Tibial artery (tissue), 4 donors: ENCODE measurements at places on chromosomes 6 and 20.
A peak's percentile ranks its signal among the peaks of the same experiment; 100 is the strongest.

DNA sequence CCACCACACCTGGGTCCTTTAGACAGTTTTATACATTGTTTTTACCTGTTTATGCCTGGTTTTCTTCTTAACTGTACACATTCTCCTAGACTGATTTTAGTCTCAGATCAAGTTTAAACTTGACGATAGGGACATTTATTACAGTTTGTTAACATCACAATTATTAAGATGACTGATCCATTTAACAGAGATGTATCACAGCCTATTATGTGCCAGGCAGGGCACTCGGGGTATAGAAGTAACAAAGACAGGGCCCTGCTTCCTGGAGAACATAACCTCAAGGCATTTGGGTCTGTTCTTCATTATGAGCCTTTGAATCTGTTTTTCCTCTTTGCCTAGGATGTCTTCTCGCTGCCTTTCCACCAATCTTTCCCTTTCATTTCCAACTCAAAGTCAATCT is 380.5 kb downstream of the ESR1 start:
- DNase-seq, result no peak
- no peaks in the 10 kb centered on the region for H3K27me3 ChIP-seq
- H3K36me3 ChIP-seq, result peaks cover 24% of the 10 kb centered on the region

GRCh38 chr6:451336-451735 is 59.8 kb downstream of the IRF4 start:
- H3K4me1 ChIP-seq, result no peaks in the 10 kb centered on the region
- H3K4me3 ChIP-seq, result no peak overlapping the region
- peaks cover 15% of the 10 kb centered on the region for H3K27me3 ChIP-seq
- H3K27ac ChIP-seq, result no peak overlapping the region
- H3K36me3 ChIP-seq, result no peaks in the 10 kb centered on the region

DNA sequence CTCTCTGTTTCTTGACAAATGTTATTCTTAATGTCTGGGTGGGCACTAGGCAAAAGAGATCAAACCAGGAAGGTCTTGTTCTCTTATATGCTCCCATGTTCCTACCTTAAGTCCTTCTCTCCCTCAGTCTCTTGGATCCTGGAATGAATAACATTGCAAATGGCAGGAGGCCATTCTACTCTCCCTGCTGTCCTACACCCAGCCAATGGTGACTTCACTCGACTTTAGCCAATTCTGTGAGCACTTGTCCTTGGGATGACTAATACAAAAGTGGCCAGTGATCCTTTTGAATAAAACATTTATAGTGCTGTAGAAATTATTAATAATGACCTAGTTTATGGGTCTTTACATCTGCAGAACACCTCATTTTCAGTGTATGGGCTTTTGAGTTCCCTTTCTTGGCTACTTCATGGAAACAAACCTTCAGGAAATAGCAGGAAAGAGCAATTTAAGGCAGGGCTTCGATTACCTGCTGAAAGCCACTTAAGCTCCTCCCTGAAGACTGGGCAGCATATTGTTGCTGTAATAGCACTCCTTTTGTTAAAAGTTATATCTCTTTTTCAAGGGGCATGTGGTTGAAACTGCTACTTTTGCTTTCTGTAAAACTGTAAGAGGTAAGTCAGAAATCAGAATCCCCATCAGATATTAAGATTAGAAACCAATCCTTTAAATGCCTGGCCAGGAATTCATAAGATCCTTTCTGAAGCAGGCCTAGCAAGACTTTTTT is 10.5 kb downstream of the OTOR start:
- H3K4me1 ChIP-seq, result no peaks in the 10 kb centered on the region
- DNase-seq, result no peak
- no peak overlapping the region for H3K27ac ChIP-seq
- H3K27me3 ChIP-seq, result peaks cover 4% of the 10 kb centered on the region
- H3K4me3 ChIP-seq, result no peak overlapping the region
- H3K36me3 ChIP-seq, result no peaks in the 10 kb centered on the region

GRCh38 chr20:44019638-44020335 is 105.1 kb downstream of the TOX2 start:
- no peak for DNase-seq
- H3K36me3 ChIP-seq, result no peaks in the 10 kb centered on the region
- H3K27me3 ChIP-seq, result peaks cover under 1% of the 10 kb centered on the region
- peaks cover 3% of the 10 kb centered on the region for H3K4me1 ChIP-seq
- H3K4me3 ChIP-seq, result no peak overlapping the region

- no peak overlapping the region for H3K27ac ChIP-seq
- H3K27me3 ChIP-seq, result no peaks in the 10 kb centered on the region
- DNase-seq, result no peak
- no peaks in the 10 kb centered on the region for H3K36me3 ChIP-seq
- H3K4me1 ChIP-seq, result no peaks in the 10 kb centered on the region
These were observed 229.2 kb upstream of the SUPT3H start for GRCh38 chr6:45606831-45607400.

DNA sequence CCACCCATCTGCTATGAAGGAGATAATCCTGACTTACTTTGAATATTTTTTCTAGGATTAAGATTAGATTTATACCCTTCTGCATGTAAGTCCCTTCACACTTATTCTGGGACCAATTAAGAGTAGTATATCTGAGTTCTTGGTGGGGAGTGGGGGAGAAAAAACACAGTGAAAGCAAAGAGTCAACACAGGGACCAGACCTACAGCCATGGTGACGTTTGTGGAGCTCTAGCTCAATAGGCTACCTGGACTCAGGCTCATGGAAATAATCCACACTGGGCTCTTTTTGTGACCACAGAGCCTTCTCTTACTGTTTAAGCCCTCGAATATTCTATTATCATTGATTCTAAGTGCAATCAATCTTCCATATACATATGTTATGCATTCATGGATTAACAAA is 491.4 kb downstream of the LMBRD1 start:
- H3K4me3 ChIP-seq, result no peak overlapping the region
- H3K27ac ChIP-seq, result no peak overlapping the region
- H3K27me3 ChIP-seq, result no peaks in the 10 kb centered on the region
- no peaks in the 10 kb centered on the region for H3K36me3 ChIP-seq

DNA sequence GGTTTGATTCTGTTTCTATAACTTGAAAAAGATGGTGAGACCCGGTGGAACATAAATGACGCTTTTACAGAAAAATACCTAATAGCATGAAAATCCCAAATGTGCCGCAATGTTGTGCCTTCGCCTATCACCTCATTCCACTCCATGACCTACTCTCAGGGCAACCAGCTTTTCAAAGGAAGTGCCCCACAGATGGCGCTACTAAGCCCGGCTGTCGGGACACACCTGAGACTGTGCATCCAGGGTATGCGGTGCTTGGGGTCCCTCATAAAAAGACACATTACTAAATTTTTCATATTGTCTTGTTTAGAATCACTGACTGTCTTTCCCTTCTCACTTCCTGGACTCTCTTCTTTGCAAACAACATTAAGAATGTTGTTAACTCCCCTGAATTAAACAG is 145.5 kb upstream of the RPS6KA2 start:
- H3K27ac ChIP-seq, result no peak overlapping the region
- no peak overlapping the region for H3K4me3 ChIP-seq
- no peaks in the 10 kb centered on the region for H3K4me1 ChIP-seq
- DNase-seq, result no peak
- peaks cover 9% of the 10 kb centered on the region for H3K27me3 ChIP-seq
- H3K36me3 ChIP-seq, result no peaks in the 10 kb centered on the region

DNA sequence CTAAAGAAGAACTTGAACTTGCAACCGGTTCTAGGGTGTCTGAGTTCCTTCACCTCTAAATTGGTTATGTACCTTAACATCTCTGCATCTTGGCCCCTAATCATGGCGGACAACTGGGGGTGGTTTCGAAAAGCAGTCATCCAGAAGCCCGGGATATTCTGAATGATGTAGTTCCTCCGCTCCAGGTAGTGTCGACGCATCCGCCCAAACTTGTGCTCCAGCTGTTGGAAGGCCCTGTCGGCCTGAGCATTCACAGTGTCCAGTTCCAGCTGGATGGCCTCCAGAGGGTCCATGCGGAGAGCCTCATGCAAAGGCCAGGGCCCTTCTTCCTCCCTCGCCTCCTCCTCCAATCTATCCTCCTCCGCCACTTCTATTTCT is 887 bp downstream of the TSPYL1 start:
- peak overlapping the region; percentile 99 for H3K27ac ChIP-seq
- peak overlapping the region; percentile 85 for H3K4me3 ChIP-seq
- no peaks in the 10 kb centered on the region for H3K27me3 ChIP-seq
- peaks cover 5% of the 10 kb centered on the region for H3K36me3 ChIP-seq
- DNase-seq, result peak; percentile 51
- peaks cover 21% of the 10 kb centered on the region for H3K4me1 ChIP-seq

DNA sequence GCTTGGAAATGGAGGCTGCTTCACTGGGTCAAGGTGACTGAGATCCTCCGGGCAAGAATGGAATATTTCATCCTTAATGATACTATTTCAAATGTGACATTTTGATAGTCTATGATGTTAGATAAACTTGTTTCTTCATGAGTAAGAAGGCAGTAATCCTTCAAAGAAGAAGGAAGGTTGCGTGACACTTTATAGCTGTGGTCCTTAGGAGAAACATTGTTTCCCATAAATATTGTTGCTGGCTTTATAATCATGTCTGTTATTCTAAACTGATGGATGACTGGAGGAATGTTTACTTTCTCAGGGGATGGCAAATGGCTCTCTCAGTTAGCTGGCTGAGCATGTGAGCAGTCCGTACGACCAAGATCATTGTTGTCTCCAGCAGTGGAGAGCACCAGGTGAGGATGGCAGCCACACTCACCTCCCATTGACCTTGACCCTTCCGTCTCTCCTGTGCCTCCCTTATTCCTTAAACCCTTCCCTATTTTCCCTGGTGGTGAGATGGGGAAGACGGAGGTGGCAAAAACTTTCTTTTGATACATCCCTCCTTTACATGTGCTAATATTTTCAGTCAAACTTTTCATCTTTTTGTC is 171.2 kb upstream of the OLIG3 start:
- H3K36me3 ChIP-seq, result no peaks in the 10 kb centered on the region
- H3K4me3 ChIP-seq, result no peak overlapping the region
- H3K27me3 ChIP-seq, result no peaks in the 10 kb centered on the region
- DNase-seq, result no peak
- H3K27ac ChIP-seq, result no peak overlapping the region

GRCh38 chr6:14048837-14049236 is 68.7 kb upstream of the CD83 start:
- no peaks in the 10 kb centered on the region for H3K4me1 ChIP-seq
- H3K36me3 ChIP-seq, result no peaks in the 10 kb centered on the region
- peaks cover 10% of the 10 kb centered on the region for H3K27me3 ChIP-seq
- no peak overlapping the region for H3K4me3 ChIP-seq
- no peak overlapping the region for H3K27ac ChIP-seq

DNA sequence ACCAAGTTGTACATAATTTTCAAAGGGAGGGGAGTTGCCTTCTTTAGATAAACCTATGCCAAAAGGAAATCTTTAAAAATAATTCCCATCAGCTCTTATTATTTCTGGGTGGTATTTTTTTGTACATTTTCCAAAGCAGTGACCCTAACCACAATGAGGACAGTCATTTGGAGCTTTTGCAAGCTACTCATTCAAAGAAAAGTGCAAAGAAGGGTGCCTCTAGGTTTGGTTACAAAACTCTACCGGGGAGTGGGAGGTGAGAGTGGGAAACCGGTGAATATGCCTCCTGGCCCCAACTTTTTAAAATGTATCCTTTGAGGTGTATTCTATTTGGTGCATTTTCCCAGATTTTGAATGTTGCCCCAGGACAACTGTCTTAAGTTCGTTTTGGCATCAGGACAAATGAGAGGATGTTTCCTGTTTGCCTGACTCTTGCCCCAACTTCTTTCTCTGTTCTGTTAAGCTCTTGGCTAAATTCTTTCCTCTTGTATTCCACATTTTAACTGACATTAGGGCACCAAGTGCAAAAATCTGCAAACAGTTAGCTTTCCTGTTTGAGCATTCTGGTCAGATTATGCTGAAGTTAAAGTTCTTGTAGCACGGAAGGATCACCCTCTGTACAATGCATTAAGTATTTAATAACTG is 78.9 kb downstream of the SLX4IP start:
- H3K27ac ChIP-seq, result peak overlapping the region; percentile 45
- H3K4me3 ChIP-seq, result no peak overlapping the region
- H3K4me1 ChIP-seq, result peaks cover 53% of the 10 kb centered on the region
- no peaks in the 10 kb centered on the region for H3K27me3 ChIP-seq
- H3K36me3 ChIP-seq, result no peaks in the 10 kb centered on the region

DNA sequence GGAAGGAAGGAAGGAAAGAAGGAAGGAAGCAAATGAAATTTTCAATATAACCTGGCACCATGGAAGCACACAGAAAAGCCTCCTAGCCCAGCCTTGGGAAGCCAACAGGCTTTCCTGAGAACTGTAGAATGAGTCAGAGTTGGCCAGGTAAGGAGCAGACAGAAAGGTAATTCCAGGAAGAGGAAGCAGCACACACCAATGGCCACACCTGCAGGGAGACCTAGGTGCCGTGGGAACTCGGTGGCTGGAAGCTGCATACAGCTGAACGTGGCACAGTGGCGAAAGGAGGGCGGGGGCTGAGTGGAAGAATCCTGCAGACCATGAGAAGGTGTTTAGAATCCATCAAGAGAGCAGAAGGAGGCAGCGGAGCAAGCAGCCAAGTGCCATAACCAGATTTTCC is 224.8 kb upstream of the RREB1 start:
- H3K27me3 ChIP-seq, result no peaks in the 10 kb centered on the region
- no peak for DNase-seq
- no peak overlapping the region for H3K27ac ChIP-seq
- no peaks in the 10 kb centered on the region for H3K36me3 ChIP-seq

- peaks cover 47% of the 10 kb centered on the region for H3K4me1 ChIP-seq
- peak overlapping the region; percentile 97 for H3K27ac ChIP-seq
- no peaks in the 10 kb centered on the region for H3K27me3 ChIP-seq
- H3K4me3 ChIP-seq, result peak overlapping the region; percentile 86
- DNase-seq, result no peak
These were observed 56.9 kb downstream of the FAM217A start for GRCh38 chr6:4021854-4022695.

DNA sequence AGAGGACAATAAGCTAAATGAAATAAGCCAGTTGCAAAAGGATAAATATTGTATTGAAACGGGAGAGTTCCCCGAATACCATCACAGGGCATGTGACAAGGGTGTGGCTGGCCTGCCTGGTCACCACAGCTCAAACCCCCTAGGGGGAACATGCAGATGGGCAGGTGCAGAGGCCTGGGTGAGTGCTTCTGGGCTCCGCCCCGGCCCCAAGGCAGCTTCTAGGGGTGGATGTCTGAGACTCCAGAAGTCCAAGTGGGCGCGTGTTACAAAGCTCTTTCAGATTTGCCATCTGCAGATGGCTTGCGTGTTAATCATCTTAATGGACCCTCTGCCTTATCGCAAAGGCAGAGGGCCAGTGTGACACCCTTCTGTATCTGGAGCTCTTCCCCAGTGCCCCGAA is 559.2 kb upstream of the IMPG1 start:
- no peaks in the 10 kb centered on the region for H3K4me1 ChIP-seq
- no peaks in the 10 kb centered on the region for H3K27me3 ChIP-seq
- no peak overlapping the region for H3K4me3 ChIP-seq
- no peak overlapping the region for H3K27ac ChIP-seq

GRCh38 chr20:9490161-9490560 is 24.2 kb upstream of the LAMP5 start:
- no peaks in the 10 kb centered on the region for H3K27me3 ChIP-seq
- H3K4me3 ChIP-seq, result no peak overlapping the region
- H3K27ac ChIP-seq, result no peak overlapping the region
- no peaks in the 10 kb centered on the region for H3K4me1 ChIP-seq

GRCh38 chr6:144581812-144582537 is 296.8 kb downstream of the UTRN start:
- H3K27me3 ChIP-seq, result no peaks in the 10 kb centered on the region
- DNase-seq, result no peak
- H3K27ac ChIP-seq, result no peak overlapping the region
- H3K4me3 ChIP-seq, result no peak overlapping the region
- no peaks in the 10 kb centered on the region for H3K4me1 ChIP-seq
